ENCODE measurements at places on chromosomes 5 and 9. TPM values are rescaled to one million over a fixed set of nuclear protein-coding genes. Genes with fewer than 3 reads are reported as not detected.

MSX2 gene
- total RNA-seq = 1.8 TPM

CDKN2B gene
- total RNA-seq = 3.0 TPM

GLT6D1 gene
- total RNA-seq = not detected

CD72 gene
- total RNA-seq = 0.95 TPM

KCNT1 gene
- 0.28 TPM for total RNA-seq

- DNase-seq = no peak
- no peaks in the 10 kb centered on the region for H3K36me3 ChIP-seq
- no peaks in the 10 kb centered on the region for H3K27me3 ChIP-seq
- H3K27ac ChIP-seq = no peak overlapping the region
These were observed 49.5 kb downstream of the CAMSAP1 start for GRCh38 chr9:135857843-135858242.

DNA sequence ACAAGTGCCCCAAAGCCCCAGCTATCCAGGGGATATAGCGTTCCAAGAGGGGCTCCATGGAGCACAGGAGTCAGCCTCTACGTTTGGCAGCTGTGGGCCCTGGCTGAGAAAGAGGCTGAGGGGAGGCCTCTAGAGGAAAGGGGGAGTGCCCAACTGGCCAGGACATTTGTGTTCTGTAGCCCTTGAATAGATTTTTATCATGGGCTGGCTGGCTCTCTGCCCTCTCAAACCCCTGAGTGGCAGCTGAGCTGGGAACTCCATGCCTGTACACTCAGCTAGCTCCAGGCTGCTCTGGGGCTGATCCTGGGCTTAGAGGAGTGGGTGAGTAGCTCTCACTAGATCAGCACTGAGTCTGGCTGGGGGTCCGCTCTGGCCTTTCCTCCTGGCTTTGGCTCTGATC lies 285.0 kb downstream of the ZSWIM6 start:
- no peak for DNase-seq
- H3K4me3 ChIP-seq = no peak overlapping the region
- H3K4me1 ChIP-seq = peaks cover 14% of the 10 kb centered on the region
- H3K36me3 ChIP-seq = no peaks in the 10 kb centered on the region
- H3K27me3 ChIP-seq = no peaks in the 10 kb centered on the region
- no peak overlapping the region for H3K27ac ChIP-seq

DNA sequence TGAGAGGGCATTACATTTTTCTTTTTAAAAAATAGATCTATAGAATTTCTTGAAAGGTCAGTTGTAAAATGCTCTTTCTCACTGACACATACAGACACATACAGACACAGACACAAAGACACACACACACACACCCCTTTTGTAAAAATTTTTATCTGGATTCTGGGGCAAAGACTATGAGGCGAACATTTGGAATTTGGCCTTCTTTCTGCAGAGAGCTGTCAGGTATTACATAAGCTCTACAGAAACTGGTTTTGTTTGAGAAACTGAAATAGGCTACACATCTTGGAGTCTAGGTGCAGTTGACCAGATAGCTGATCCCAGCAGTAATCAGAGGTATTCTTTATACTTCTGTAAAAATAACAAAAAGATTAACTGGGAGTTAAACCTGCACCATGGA lies 315.9 kb upstream of the RPS23 start:
- H3K4me3 ChIP-seq = no peak overlapping the region
- no peak for DNase-seq
- no peaks in the 10 kb centered on the region for H3K27me3 ChIP-seq
- no peak overlapping the region for H3K27ac ChIP-seq
- no peaks in the 10 kb centered on the region for H3K36me3 ChIP-seq

DNA sequence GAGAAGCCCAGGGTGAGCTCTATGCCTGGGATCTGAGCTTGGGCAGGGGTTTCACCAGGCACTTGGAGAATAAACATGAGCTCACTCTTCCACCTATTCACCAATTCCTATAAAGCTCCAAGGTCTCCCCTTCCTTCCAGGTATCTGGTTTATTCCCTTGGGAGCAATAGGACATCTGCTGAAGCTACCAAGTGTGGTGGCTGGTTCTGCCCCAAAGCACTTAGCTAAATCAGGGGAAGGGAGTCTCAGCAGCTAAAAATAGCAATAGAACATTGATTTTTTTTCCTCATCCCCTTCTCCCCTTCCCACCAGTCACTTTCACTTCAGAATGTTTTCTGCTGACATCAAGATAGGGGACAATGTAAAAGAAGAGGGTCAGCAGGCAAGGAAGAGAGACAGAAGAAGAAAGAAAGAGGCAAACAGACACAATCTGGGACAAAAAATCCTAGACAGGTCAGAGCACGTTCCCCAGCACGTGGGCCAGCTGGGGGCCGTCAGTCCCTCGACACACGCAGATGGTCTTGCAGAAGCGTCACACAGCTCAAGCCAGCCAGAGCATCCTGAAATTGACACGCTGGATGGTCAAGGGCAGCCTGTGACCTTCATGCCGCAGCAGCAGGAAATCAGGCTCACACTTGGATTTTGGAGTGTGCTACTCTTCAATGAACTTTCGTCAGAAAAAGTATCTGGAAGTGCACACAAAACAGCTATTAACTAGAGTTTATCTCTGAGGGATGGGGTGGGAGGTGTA lies 176.0 kb downstream of the ZNF608 start:
- H3K27ac ChIP-seq = no peak overlapping the region
- no peaks in the 10 kb centered on the region for H3K27me3 ChIP-seq
- no peak for DNase-seq
- H3K36me3 ChIP-seq = no peaks in the 10 kb centered on the region
- H3K4me3 ChIP-seq = no peak overlapping the region

DNA sequence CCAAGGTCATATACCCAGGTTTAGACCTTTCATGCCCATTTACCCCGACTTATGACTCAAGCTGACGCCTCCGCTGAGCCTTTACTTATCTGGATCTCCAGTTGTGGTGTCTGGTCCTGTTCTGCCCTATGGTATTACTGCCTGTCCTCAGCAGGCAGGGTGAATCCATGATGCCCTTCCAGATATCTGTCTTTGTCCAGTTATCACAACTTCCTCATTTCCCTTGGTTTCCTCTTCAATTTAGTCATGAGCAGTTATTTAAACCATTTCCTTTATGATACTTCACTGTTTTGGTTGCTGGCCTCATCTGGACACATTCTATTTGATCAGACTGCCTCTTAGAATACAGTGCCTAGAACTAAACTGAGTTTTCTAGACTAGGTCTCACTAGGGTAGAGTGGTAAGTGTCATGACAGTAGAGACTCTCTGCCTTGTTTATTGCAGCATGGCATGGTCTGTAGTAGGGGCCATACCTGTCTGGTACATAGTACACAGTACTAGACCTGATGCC lies 93.3 kb downstream of the MELK start:
- no peak for DNase-seq
- no peaks in the 10 kb centered on the region for H3K27me3 ChIP-seq
- no peak overlapping the region for H3K4me3 ChIP-seq
- H3K4me1 ChIP-seq = no peaks in the 10 kb centered on the region
- H3K27ac ChIP-seq = no peak overlapping the region

- no peaks in the 10 kb centered on the region for H3K27me3 ChIP-seq
- H3K27ac ChIP-seq = no peak overlapping the region
- H3K4me1 ChIP-seq = no peaks in the 10 kb centered on the region
- H3K4me3 ChIP-seq = no peak overlapping the region
These were observed 474.2 kb downstream of the EFNA5 start for GRCh38 chr5:107196500-107197059.

DNA sequence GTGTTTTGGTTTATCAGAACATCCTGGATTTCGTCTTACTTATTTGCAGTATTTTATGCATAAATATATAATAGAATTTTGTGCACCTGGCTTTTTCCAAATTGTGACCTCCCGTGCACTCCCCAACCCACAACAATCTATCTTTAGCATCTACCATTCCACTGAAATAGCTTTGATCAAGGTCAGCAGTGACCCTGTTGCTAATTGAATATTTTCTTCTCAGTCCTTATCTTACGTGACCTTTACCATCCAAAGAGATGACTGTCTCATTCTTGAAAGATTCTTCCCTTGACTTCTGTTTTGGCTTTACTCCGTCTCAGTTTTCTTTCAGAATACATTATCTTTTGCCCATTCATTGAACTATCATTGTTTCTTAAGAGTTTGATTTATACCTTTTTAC lies 18.4 kb downstream of the NDUFS4 start:
- no peaks in the 10 kb centered on the region for H3K27me3 ChIP-seq
- no peak overlapping the region for H3K27ac ChIP-seq
- H3K4me3 ChIP-seq = no peak overlapping the region
- DNase-seq = no peak
- H3K36me3 ChIP-seq = no peaks in the 10 kb centered on the region

DNA sequence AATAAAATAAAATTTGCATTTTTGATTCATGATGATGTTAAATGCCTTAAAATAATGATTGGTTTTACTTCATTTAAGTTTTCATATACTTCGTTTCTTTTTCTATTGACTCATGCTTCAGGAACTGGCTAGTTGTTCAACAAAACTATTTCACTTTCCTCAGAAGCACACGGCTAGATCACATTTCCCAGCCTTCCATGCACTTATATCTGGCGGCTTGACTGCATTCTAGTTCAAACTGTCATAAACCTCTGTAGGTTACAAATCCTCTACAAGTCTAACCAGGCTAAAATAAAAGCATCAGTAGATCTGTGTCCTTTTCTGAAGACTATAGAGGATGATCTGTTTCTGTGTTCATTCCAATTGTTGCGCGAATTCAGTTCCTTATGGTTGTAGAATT lies 46.3 kb upstream of the CNTLN start:
- no peak overlapping the region for H3K27ac ChIP-seq
- H3K4me1 ChIP-seq = no peaks in the 10 kb centered on the region
- no peaks in the 10 kb centered on the region for H3K27me3 ChIP-seq
- no peak for DNase-seq
- no peaks in the 10 kb centered on the region for H3K36me3 ChIP-seq

GRCh38 chr5:171776770-171777759 lies 8.6 kb upstream of the SMIM23 start:
- H3K27me3 ChIP-seq = no peaks in the 10 kb centered on the region
- H3K4me3 ChIP-seq = no peak overlapping the region
- H3K27ac ChIP-seq = no peak overlapping the region
- peaks cover 13% of the 10 kb centered on the region for H3K4me1 ChIP-seq
- H3K36me3 ChIP-seq = no peaks in the 10 kb centered on the region

- H3K27ac ChIP-seq = peak overlapping the region; percentile 31
- peak overlapping the region; percentile 52 for H3K4me3 ChIP-seq
- DNase-seq = peak; percentile 84
These were observed 213.3 kb downstream of the SEMA6A start for GRCh38 chr5:116361171-116361967.

- no peak for DNase-seq
- H3K4me1 ChIP-seq = peaks cover 15% of the 10 kb centered on the region
- no peaks in the 10 kb centered on the region for H3K36me3 ChIP-seq
- no peaks in the 10 kb centered on the region for H3K27me3 ChIP-seq
- H3K4me3 ChIP-seq = no peak overlapping the region
- H3K27ac ChIP-seq = no peak overlapping the region
These were observed 50.3 kb downstream of the TLE4 start for GRCh38 chr9:79621916-79622575.

GRCh38 chr5:147170603-147171002 lies 64.2 kb upstream of the STK32A start:
- H3K4me1 ChIP-seq = no peaks in the 10 kb centered on the region
- DNase-seq = no peak
- H3K27ac ChIP-seq = no peak overlapping the region
- H3K36me3 ChIP-seq = no peaks in the 10 kb centered on the region

DNA sequence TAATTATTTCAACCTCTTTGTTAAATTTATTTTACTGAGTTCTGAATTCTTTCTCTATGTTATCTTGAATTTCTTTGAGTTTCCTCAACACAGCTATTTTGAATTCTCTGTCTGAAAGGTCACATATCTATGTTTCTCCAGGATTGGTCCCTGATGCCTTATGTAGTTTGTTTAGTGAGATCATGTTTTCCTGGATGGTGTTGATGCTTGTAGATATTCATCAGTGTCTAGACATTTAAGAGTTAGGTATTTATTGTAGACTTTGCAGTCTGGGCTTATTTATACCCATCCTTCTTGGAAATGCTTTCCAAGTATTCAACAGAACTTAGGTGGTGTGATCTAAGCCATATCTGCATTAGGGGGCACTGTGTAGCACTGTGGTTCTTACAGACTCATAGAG lies 70.2 kb upstream of the SLC27A6 start:
- H3K4me1 ChIP-seq = no peaks in the 10 kb centered on the region
- H3K27me3 ChIP-seq = no peaks in the 10 kb centered on the region
- H3K4me3 ChIP-seq = no peak overlapping the region
- DNase-seq = no peak
- H3K36me3 ChIP-seq = no peaks in the 10 kb centered on the region

DNA sequence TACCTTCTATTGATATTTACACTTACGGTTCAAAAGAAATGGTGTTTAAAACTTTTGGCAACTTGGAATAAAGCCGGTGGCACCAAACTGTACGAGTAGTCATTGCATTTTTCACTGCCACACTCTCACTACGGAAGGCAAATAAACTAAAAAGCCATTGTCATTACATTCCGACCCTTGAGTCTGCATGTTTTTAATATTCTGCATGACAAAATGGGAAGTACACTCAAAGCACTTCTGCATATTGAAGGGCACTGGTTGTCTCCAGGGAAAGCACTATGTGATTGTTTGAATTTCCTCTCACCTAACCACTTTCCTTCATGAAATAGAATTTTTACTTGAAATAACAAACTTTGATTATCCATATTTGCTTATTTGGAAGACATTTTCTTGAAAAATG lies 426.3 kb downstream of the CETN3 start:
- no peak overlapping the region for H3K27ac ChIP-seq
- H3K36me3 ChIP-seq = no peaks in the 10 kb centered on the region
- DNase-seq = no peak

DNA sequence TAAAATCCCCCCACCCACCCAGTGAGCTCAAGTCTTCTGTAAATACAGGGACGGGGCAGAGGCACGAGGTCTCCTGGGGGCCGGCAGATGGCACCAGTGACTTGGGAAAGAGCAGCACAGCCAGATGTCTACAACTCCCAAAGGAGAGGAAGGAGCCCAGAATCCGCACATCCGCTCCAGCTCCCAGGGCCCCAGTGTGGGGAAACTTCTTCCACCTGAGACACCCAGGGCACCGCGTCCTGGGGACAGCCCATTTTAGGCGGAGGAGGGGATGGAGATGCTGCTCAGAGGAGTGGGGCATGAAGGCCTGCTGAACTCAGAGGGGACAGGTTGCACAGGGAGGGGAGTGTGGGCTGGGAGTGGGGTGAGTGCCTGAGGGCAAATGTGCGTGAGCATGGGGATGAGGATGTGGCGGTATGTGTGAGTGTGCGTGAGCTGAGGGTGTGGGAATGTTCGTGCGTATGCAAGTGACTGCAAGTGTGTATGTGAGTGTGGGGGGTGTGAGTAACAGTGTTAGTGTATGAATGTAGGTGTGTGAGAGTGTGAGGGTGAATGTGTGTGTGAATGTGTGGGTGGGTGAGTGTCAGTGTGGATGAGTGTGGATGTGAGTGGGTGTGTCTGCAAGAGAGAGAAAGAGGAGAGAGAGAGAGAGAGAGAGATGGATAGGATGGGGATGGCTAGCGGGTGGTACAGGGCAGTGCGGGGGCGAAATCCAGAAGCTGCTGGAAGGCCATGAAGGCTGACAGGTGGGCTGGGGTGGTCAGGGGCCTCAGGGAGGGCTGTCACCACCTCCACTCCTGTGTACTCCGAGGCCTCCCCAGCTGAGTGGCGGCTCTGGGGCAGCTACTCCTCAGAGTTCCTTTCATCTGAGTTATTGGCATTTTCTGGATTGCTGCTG lies 63.5 kb downstream of the DUSP1 start:
- H3K27ac ChIP-seq = no peak overlapping the region
- no peak for DNase-seq
- no peaks in the 10 kb centered on the region for H3K27me3 ChIP-seq
- no peak overlapping the region for H3K4me3 ChIP-seq
